Stimulated activated CD4-positive, alpha-beta T cell treated with anti-CD3 and anti-CD28 coated beads, Interleukin-4, amount 100 ng/mL, for 48 hours (primary cell): ENCODE measurements at places on chromosomes 12 and 14.

DNA sequence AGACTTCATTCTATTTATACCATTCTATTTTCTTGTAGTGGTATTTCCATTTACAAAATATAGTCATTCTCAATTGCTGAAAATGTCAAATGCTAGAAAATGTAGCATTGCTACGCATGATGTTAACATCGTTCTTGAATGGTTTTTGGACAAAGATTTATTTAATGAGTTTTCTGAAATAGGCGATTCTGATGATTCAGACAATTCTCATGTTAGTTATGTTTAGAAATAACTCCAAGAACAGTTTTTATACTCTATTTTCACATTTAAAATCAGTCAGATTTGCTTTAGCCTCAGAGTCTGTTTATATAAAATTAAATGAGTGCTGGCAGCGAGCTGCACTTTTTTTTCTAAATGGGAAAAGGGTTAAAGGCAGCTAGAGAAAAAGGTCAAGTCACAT is 414.8 kb upstream of the MGAT4C start:
- DNase-seq, result no peak

GRCh38 chr14:91417983-91418386 is 365 bp upstream of the CCDC88C start:
- peak; percentile 38 for DNase-seq

GRCh38 chr14:34824256-34824655 is 50.9 kb downstream of the BAZ1A start:
- no peak for DNase-seq

- no peak for DNase-seq
Observed at GRCh38 chr12:108798551-108799221, 58.7 kb downstream of the SSH1 start.

- no peak for DNase-seq
Observed at GRCh38 chr14:72201645-72202044, 269.4 kb downstream of the RGS6 start.

GRCh38 chr12:10362325-10362724 is 27.5 kb downstream of the KLRK1 start:
- no peak for DNase-seq

DNA sequence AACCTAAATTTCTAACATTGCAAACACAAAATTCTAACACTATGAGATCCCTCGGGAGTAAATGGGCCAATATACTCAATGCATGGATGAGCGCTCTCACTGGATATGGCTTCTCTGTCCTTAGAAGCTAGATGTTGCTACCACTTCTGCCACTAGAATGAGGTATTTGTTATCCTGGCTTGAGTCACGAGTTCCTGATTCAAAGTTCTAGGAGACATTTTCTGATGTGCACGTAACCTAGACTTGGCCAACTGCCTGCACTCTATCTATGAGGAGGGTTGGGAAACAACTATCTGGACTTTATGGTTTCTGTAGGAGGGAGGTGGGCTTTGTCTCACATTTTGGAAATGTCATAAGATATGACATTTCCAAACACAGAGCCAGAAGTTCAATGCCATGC is 37.6 kb downstream of the FERMT2 start:
- no peak for DNase-seq

DNA sequence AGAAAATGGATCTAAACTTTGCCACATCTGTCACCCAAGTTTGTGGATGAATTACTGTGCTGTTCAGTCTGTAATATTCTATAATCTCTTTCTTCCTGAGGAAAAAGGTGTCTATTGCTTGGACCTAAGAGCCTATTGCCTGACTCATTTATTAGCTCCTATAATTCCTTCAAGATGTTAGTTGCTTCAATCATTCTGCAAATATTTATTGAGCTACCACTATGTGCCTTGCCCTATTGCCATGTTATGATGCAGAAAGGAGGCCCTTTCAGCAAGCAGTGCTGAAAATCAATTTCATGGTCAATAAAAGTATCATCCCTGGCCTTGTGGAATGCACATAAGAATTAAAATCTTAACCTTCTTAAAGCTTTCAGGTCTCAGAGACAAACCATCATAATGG is 113.6 kb downstream of the CCER1 start:
- no peak for DNase-seq

GRCh38 chr12:130700492-130701401 is 15.4 kb downstream of the RIMBP2 start:
- DNase-seq, result no peak

DNA sequence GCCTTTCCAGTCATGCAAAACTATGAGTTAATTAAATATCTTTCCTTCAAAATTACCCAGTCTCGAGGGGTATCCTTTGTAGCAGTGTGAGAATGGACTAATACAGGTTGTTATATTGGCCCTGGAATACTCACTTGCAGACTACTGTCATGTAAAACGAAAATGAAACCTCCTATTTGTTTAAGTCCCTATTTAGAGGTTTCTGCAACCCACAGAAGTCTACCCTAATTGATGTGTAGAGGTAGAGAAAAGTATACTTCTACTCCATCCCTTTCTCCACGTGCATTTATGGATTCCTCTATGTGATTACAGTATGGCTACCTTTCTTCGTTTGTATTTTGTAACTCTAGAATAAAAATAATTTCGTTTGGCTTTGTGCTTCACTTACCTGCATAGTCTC is 371.1 kb downstream of the FSCB start:
- no peak for DNase-seq

- DNase-seq, result no peak
Observed at GRCh38 chr12:113292091-113292490, 42.8 kb downstream of the SLC8B1 start.

DNA sequence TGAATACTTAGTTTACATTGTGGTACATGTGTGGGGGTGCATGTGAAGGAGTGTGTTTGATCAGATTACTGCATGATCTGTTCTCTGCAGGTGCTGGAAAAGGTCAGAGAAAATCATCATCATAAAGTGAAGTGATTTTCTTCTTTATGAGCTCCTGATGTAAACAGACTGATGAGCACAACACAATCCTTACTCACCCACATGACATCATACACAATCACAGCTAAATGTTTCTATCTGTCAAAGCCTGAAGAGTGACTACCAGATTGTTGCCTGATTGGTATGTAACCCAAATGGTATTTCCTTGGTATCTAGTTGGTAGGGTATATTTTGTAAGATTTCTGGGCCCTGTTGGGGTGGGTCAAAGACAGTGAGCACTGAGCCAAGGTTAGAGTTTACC is 270.8 kb downstream of the FOXG1 start:
- no peak for DNase-seq

DNA sequence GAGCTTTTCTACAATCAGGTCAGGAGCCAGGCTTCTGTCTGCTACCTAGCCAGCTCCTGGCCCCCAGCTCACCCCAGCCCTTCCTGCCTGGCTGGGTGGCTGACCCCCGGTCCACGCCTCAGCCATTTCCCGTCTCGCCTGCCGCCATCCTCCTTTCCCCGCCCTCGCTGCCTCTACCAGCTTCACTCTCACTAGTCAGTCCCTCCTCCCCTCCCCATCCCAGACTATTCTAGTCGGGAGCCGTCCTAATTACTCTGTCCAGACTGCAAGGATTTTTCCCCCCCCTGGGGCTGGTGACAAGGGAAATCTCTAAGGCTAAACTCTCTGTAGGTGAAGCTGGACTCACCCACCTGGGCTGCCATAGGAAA is 825 bp downstream of the DHH start:
- no peak for DNase-seq

- no peak for DNase-seq
Observed at GRCh38 chr12:13238204-13238603, 41.7 kb downstream of the EMP1 start.

DNA sequence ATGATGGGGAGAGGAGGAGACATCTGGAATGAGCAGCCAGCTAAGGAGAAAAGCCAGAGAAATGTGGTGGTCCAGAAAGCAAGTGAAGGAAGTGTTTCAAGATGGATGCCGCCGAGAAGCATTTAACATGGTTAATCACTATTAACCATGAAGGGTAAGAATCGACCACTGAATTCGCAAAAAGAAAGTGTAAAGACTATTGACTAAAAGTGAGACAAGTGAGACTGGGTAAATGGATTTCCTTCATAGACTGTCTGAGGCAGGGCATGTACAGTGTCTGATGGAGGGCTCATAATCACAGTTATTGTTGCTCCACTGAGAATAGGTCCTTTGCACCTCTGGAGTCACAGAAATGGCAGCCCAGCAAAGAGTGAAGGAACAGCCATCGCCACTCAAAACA is 25.3 kb upstream of the CLMN start:
- DNase-seq, result no peak

DNA sequence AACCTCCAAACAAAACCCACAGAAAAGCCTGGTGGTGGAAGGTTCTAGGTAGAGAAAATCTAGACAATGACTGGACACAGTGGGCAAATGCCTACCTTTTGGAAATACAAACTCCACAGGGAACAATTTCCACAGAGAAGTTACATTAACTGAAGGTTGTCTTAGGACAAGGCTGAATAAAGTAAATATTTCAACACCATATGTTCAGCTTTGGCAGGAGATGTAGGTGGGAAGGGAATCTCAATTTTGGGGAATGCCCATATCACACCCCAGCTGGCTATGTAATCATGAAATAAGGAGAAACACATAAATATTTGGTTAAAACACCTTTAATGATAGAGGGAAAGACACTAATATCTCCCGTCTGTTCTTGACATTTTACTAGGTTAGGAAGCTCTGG is 5.4 kb downstream of the SALL2 start:
- no peak for DNase-seq

DNA sequence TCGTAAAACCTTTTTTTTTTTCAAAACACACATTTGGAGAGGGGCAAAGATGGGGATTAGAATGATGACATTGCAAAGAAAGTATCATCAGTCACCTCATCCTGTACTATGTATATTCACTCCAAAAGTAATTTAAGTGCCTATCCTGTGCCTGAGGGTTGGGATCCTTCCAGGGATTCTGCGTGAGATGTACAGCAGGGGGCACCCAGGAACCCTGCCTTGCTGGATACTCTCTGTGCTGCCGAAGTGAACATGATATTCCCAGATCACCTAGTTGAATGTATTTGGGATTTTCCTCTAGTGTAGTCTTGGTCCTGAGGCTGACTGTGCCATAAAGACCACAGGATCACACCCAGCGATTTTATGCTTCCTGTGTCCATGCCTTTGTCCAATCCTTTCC is 372.7 kb downstream of the IPO8 start:
- DNase-seq, result no peak

GRCh38 chr12:68943848-68944247 is 10.9 kb upstream of the CPM start:
- DNase-seq, result no peak

DNA sequence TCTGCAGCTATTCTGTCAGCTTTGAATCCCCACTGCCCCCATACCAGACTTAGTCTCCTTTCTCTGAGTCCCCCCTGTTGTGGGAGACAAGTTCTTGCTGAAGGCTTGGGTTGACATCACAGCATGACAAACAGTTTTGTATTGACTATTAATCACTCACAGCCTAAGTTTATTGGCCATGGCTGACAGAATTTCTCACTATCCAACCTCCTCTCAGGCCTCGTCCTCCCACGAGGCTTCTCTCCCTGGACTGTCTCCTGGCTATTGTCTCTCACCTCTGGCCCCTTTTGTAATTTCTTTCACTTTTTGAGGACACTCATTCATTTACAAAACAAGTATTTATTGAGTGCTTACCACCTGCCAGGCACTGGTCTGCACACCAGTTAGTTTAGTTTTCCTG is 35.2 kb upstream of the DCD start:
- no peak for DNase-seq

DNA sequence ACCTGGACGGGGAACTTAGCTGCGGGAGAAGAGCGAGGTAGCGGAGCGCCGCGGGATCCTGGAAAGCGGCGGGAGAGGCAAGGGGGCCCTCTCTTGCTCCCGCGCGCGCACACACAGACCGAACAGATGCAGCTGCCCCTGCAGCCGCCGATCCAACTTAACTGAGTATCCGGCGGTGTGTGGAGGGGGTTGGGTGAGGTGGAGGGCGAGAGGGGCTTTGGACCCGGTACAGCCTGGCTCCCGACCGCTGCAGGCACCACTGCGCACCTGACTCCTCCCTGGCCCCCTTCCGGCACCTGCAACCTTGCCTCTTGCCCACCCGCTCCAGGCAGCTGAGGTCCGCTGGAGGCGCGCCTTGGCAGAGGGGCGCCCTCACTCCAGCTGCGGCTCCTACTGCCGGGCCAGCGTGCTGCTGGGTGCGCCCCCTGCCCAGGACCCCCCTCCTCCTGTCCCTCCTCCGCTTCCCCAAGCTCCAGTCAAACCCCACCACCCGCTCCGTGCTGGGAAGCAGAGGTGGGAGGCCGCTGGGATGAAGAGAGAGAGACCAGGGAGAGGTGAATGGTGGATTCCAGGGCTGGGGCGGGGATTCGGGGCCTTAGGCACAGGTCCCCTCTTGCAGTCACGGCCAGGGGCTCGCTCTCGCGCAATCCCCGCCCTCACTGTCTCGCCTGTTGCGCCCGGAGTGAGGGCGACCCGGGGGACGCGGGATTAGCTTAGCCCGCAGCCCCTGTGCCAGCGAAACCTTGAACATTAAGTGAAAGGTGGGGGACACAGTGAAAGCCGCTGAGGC is 2.6 kb downstream of the DIO3 start:
- DNase-seq, result no peak

DNA sequence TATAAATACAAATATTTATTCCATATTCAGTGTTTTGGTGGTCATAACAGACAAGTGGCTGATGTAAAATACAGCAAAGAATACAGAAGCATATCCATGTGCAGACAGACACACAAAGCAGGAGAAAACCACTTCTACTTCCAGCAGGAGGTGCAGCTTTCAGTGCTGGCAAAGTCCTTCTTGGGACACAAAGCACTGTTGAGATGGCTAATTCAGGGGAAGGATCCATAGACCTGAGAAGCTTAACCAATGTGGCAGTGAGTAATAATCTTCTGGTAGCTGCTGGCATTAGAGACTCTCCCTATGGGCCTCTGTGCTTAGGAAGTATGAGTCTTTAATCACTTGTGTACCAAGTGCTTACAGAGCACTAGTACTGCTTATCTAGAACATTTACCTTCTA is 26.8 kb downstream of the AMN1 start:
- no peak for DNase-seq

GRCh38 chr12:79547044-79547734 is 143.6 kb downstream of the PAWR start:
- no peak for DNase-seq
